ENCODE measurements at places on chromosomes 2 and 18.

- DNase-seq: no peak
These were observed 79.0 kb downstream of the CRACDL start for GRCh38 chr2:98857001-98857400.

- no peak for DNase-seq
These were observed 24.8 kb downstream of the RUFY4 start for GRCh38 chr2:218093879-218094278.

GRCh38 chr2:216721141-216721540 is 25.8 kb upstream of the IGFBP5 start:
- DNase-seq: no peak

- no peak for DNase-seq
These were observed 12.8 kb upstream of the CCDC85A start for GRCh38 chr2:56170988-56171387.

GRCh38 chr2:238308177-238308576 is 12.1 kb upstream of the TRAF3IP1 start:
- no peak for DNase-seq

- DNase-seq: no peak
These were observed 519.4 kb downstream of the TDRD15 start for GRCh38 chr2:21643180-21643579.

DNA sequence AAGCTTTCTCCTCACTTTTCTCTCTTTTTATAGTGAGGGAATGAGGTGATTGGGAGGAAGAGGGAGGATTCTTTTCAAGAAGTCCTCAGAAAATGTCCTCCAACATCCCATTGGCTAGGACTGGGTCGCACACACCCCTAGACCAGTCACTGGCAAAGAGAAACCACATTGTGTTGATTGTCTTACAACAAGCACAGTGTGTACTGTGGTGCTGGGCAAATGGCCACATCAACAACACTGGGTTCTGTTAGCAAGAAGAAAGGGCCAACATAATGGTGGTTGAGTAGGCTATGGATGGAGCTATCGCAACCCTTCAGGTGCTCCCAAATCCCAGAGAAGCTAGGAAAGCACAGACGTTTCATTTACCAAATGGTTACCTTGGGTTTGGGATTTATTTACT is 18.7 kb upstream of the PTPN4 start:
- no peak for DNase-seq

DNA sequence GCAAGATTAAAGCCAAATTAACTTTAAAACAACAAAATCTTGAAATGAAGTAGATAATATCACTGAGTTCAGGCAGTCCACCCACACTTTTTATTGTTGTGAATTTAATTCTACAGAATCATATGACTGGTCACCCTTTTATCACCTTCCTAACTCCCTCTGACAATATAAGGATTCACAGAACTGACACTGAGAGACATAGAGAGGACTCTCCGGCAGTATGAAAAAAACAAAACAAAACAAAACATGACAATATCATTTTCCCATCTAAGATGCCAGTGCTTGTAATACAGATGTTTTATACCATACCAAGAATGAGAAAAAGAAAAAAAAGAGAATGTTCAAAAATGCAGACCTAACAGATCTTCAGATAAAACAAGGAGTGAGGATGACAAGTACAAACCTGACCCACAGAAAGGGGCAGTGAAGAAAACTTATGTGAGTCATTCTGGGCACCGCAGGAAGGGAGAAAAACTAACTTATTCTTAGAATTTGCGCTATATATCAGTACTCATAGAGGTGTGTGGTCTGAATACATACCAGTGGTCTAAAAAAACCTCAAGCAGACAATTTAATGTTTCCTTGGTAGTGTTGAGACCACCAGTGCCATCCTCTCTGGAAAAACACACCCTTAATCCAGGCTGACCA is 136.6 kb downstream of the ZAP70 start:
- DNase-seq: no peak

DNA sequence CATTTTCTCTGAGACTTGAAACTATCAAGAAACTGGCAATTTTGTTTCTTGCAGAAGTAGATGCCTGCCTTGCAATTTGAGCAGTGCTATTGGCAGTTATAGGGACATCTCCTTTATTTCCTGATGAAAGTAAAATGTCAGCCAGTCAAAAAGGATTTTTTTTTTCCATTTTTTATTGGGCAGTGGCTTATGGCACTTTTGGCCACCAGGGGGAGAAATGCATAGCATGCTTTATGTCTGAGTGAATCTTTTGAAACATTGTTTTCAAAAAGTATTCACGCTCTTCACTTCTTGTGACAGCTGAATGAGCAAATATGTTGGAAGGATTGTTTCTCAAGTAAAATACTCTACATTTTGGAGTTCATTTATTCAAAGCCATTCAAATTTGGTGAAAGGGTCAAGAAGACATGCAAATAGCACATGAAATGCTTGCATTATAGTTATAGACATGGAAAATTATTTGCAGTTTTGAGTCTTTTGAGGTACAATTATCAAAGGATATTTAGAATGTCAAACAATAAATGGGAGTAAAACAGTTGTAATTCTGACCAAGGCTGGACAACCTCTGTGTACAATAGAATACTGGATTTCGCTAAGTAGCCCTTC is 491.0 kb downstream of the CDH2 start:
- DNase-seq: no peak

- no peak for DNase-seq
These were observed 7.7 kb upstream of the GALNT13 start for GRCh38 chr2:153864022-153864421.

GRCh38 chr2:229087267-229087666 is 183.8 kb downstream of the PID1 start:
- DNase-seq: no peak

DNA sequence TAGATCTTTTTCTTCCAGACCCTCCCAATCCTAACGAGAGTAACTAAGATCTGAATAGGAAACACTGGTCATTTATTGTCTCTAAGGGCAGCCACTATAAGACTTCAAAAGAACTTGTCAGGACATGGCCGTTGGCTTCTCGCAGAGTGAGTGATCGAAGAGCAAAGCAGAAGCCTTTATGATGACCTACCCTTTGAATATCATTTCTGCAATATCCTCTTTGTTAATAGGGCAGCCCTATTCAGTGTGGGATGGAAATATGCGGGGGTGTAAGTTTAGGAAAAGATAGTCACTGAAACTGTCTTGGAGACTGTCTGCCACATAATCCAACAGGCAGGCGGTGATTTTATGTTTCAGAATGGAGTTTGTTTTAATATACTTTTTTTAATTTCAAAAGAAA is 70.9 kb downstream of the FBXO36 start:
- no peak for DNase-seq

- no peak for DNase-seq
These were observed 41.5 kb downstream of the SRSF7 start for GRCh38 chr2:38709567-38710194.

- DNase-seq: no peak
These were observed 67.2 kb downstream of the SMAD4 start for GRCh38 chr18:51097021-51097822.

All from T-cell (primary cell).